NCI-H2029 (cell line): ENCODE measurements at places on chromosomes 2 and 18.
A peak's percentile ranks its signal among the peaks of the same experiment; 100 is the strongest.

- peak; percentile 1 for DNase-seq
Measured at GRCh38 chr2:38539086-38539485, 63.6 kb downstream of the HNRNPLL start.

DNA sequence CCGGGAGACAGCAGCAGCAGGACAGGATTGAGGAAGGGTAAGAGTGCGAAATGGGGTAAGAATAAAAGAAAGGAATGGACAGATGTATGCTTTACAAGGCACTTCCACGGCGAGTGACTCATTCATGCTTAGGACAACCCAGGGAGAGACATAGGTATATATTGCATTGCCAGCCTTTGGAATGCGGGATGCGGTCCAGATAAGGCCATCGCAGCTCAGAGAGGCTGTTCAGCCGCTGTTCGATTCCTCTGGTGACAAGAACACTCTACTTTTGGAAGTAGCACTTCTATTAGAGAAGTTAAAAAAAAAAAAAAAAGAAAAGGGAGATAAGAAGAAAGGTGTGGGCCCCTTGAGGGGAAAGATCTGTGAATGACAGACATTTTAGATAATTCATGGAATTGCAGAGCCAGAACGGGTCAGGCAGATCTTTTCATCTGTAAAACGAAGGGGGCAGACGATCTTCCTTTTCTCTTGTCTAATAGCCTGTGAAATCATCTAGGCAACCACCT lies 819 bp upstream of the NCOA1 start:
- DNase-seq: no peak

- DNase-seq: no peak
Measured at GRCh38 chr18:75005626-75006025, 203.3 kb downstream of the PTGR3 start.

DNA sequence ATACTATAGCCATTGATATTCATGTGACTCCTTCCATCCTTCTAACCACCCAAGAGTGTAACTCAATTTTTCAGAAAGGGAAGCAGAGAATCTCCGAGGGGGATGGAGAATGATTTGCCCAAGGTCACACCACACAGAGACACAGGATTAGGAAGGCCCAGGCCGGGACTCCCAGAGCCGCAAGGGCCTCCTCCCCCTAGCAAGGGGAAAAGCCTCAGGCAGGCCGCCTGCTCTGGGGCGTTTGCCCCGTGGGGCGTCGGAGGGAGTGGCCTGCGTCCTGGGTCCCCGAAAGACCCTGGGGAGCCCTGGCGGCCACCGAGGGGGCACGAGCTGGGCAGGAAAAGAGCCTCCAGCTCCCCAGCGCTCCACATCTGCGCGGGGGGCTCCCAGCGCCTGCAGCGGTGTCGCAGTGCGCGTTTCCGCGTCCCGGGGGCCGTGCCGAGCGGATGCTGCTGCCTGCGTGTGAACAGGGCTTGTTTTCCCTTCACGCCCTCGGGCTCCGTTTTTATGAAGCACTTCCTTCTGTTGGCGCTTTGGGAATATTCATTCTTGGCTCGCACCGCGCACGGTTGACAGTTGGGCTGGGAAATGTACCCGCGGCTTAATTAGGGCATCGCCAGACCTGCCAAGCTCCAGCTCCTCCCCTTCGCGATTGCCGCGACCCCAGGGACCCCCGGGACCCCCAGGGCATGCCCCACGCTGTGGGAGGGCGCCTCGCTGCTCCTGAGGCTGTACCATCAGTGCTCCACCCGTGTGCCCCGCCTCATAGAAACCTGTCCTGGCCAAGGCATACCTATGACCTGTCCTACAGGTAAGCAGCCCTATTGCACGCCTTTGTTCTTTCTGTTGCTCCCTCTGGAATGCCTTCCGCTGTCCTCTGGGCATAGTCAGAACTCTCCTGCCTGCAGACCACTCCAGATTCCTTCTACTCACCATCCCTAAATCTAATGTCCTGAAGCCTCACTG lies 158.9 kb upstream of the GLI2 start:
- no peak for DNase-seq

DNA sequence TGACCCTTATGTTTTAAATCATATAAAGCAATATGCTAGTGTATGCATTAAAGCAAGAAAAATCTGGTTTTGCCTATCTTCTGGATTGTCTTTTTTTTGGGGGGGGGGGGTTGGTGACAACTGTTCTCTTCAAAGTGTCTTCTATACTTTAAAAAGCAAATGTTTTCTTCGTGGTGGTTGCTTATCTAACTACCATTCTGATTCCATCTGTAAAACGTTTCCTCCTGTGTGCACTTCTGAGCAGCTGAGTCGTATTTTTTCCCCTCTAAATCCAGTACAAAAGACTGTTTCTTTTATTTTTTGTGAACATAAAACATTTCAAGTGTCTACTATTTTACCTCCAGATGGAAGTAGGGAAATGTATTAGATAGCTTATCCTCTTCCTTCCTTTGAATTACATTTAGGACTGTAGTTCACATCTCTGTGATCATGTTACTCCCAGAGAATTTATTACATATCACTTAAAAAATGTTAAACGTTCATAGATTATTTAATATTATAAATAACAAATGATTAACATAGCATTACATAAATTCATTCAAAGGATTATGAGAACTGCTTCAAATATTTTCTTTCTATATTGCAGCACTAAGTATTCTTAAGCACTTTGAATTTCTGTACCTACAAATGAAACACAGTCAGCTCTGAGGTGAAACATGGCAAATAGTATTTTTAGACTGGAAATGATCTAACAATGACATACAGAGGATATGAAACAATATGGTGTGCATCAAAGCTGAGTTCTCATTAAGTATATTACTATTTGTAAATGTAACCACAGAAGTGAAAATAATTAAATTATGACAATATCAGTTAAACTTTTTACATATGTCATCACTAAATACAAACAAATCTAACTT lies 56.4 kb downstream of the SCN3A start:
- DNase-seq: no peak

- no peak for DNase-seq
Measured at GRCh38 chr2:204705243-204705932, 160.1 kb downstream of the PARD3B start.

DNA sequence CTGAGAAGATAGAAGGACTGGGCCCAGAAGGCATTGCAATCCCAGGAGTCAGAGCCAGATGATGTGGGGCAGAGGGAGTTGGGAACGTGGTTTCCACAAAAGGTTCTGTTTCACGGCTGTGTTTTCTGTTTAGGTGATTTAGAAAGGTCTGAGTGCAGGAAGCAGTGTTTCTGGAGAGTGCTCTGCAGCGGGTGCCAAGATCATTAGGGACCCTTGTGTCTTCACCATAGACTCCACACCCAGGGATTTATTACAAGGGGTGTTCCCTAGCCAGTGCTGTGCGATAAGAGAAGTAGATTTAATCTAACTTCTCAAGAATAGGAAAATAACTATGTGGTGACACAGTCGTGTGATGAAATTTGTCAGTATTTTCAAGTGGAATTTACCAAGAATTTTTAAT lies 221.1 kb upstream of the TPO start:
- DNase-seq: no peak

- DNase-seq: no peak
Measured at GRCh38 chr2:155766342-155767115, 566.0 kb downstream of the NR4A2 start.

DNA sequence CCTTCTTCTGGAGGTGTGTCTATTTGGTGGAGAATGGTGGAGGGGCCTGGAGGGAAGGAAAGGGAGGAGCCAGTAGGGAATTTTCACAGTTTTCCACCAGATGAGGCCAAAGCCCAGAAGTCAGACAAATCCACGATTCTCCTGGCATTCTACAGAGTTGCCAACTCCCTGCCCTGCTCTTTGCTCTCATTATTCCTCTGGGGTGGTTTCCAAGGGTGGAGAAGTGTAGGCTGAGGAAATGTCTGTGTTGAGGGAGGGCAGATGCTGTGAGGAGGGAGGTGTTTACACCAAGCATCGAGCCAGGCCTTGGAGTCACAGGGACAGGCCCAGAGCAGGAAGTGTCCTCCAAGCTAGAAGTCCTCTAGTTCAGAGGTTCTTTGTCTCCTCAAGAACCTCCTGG lies 124.1 kb upstream of the LGALSL start:
- DNase-seq: no peak

GRCh38 chr2:181203916-181204315 lies 223.5 kb downstream of the UBE2E3 start:
- DNase-seq: no peak
